ENCODE measurements at places on chromosomes 16 and 17.

DNA sequence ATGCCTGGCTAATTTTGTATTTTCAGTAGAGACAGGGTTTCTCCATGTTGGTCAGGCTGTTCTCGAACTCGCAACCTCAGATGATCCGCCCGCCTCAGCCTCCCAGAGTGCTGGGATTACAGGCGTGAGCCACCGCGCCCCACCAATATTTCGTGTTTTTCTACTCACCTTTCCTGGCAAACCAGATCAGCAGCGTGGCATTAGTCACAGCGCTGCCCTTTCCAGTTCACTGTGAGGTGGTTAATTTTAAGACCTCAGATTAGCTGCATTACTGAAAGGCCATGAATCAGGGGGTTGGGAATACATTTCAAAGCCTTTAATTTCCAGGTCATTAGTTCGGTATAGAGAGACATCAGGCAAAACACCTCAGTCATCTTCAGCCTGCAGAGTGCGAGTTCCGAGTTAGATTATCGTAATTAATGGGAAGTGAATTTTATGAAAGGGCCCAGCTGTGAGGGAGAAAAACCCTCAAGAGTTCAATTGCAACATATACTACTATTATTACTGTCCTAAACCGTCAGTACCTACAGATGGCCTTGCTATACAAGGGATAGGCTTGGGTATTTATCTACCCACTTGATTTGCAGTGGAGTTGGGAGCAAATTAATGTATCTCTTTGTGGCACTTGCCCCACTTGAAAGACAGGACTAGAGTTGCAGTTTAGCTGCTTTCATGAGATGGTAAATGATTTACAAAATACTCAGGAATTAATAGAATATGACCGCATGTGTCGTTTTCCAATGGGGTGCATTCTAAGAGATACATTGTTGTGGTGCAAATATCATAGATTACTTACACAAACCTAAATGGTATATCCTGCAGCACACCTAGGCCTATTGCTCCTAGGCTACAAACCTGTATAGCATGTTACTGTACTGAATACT is 2.1 kb upstream of the USP32 start:
- no peak for DNase-seq

DNA sequence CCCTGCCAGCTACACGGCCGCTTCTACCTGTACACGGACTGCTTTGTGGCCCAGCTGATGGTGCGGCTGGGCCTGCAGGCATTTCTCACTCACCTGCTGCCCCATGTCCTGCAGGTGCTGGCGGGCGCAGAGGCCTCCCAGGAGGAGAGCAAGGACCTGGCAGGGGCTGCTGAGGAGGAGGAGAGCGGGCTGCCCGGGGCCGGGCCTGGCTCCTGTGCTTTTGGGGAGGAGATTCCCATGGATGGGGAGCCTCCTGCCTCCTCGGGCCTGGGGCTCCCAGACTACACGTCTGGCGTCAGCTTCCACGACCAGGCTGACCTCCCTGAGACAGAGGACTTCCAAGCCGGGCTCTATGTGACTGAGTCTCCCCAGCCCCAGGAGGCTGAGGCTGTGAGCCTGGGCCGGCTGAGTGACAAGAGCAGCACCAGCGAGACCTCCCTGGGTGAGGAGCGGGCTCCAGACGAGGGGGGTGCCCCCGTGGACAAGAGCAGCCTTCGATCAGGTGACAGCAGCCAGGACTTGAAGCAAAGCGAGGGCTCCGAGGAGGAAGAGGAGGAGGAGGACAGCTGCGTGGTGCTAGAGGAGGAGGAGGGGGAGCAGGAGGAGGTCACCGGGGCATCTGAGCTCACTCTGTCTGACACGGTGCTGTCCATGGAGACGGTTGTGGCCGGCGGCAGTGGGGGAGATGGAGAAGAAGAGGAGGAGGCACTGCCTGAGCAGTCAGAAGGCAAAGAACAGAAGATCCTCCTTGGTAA is 3.5 kb downstream of the WDR81 start:
- no peak for DNase-seq

GRCh38 chr16:10335681-10336080 is 50.2 kb upstream of the ATF7IP2 start:
- DNase-seq, result no peak

- DNase-seq, result no peak
These were observed 183.2 kb downstream of the C16orf78 start for GRCh38 chr16:49556606-49557446.

GRCh38 chr16:80047842-80048241 is 447.3 kb upstream of the MAF start:
- DNase-seq, result no peak

- DNase-seq, result no peak
These were observed 19.7 kb downstream of the DHRS7B start for GRCh38 chr17:21146362-21147015.

DNA sequence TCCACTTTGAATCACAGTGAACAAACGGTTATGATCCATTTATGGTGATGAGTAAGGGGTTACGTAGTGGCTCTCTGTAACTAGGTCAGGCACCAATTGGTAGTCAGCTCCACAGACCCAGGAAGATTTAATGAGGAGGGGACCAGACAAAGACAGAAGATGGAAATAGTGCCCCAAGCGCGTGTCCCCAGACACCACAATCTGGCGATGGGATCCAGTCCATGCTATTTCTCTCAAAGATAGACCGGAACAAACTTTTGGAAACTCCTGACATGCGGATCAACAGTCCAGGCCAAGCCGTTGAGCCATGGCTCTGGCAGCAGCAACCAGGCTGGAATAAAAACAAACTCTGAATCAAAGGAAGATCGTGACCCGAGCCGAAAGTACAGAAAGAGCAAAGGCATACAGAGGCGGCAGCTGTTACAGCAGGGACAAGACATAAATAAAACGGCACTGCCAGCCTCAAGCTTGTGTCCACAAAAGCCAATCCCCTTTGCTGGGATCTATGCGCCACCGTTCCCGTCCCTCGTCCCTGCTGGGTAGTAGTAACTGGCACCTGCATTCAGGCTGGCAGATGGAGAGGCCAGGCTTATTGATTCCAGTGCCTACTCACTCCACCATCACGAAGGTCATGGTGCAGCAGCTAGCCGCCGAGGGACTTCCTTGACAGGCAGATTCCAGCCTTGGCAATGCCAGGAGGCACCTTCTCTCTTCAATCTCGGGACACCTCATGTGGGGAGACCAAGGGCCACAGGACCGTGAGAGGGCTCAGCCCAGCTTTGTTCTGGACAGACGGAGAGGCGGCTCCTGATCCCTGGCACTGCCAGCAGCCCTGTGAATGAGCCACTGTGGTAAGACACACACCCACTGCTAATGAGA is 50.2 kb downstream of the CDH11 start:
- DNase-seq, result no peak
